ENCODE measurements at places on chromosomes 16 and 17. TPM values are rescaled to one million over a fixed set of nuclear protein-coding genes. Genes with fewer than 3 reads are reported as not detected.

Gene LYRM9
- 3.6 TPM for total RNA-seq

Gene CCL1
- total RNA-seq, result not detected

Gene PDE6G
- 4.4 TPM for total RNA-seq

Gene TMEM208
- total RNA-seq, result 43.1 TPM

Gene CCDC78
- 20.8 TPM for total RNA-seq

DNA sequence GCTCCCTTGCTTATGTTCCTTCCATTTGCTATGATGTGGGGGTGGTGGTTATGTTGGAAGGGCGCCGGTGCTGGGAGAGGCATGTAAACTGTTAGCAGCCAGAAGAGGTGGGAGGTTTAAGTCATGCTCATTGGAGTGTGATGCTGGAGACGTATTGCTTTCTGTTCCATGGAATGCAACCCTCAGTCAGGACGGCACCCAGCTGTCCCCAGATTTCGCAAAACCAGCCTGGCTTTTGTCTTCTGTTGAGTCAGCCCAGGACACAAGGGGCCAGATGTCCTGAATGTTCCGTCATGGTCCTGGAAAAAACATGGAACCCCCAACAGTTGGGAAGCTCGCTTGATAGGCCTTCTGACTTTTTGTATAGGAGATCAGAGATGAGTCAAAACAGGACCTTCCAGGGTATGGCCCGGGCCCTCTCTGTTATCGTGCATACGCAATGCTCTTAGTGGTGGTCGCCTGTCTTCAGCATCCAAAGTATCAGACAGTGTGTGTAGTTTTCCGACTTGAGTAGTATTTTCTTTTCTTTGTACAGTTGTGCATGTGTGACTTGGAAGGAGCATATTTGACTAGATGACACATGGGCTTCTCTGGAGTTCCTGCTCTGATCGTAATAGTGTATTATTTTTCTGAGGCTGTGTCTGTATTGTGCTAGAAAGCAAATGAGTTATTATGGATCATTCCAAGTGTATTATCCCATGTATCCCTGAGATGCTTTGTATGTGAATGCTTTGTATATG is 201.9 kb downstream of the SNX29 start:
- DNase-seq, result no peak

DNA sequence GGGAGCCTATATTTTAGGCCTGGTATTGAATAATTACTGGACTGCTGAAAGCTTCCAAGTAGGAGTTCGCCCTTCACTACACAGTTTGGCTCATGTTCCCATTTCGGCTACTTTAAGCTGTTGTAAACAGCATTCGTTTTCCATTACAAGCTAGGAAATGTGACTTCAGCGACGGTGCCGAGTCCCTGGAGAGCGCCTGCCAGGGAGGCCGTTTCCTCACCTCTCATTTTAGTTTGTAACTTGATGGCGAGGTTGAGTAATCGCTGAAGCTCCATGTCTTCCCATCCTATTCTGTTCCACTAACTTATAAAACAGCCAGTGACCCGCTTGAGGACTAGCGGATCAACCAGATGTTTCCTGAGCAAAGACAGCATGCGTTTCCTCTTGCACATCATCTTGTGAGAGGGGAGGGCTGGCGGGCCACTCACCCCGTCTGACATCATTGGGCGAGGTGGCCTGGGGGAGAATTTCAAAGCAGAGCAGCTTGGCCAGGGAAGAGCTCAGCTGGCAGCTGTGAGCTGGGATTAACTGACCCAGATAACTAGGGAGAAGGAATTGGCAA is 32.9 kb downstream of the PCTP start:
- no peak for DNase-seq

- DNase-seq, result peak; percentile 67
These were observed 30.8 kb downstream of the HLF start for GRCh38 chr17:55295411-55296170.

GRCh38 chr16:80500116-80500859 is 40.5 kb upstream of the DYNLRB2 start:
- DNase-seq, result no peak

GRCh38 chr17:69864462-69864861 is 210.6 kb upstream of the KCNJ16 start:
- DNase-seq, result no peak

DNA sequence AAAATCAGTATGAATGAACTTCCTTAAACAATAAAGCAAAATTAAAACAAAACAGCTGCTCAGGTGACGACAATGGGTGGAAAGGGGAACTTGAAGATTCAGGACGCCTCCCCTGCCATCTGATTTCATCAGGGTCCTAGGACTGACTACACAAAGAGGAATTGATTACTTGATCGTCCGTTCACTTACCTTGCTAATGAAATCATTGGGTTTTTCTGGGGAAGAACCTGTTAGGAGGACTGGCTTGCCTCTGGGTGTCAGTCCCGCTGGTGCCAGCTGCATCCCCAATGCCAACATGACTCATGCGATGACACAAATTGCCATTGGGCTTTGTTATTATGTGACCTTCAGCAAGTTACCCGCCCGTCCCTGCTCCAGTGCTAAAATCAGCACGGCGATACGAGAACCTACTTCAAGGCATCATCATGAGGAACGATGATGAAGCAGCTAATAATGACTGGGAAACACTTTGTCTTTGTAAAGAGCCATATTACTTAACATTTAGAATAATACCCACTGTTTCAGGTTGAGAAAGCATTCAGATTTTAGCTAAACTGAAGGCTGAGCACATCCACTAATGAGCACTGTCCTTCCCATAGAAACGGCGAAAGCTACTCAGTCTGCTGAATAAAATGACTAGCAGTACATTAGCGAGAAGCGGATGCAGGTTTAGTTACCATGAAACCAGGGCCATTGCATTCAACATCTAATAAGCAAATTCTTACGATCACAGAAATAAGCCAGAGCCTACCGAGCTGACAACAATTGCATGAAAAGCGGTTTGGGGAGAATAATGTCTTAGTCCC is 139.4 kb downstream of the ZFHX3 start:
- DNase-seq, result no peak

GRCh38 chr17:80796430-80796861 is 195.2 kb upstream of the CHMP6 start:
- no peak for DNase-seq

- no peak for DNase-seq
These were observed 7.4 kb downstream of the ZACN start for GRCh38 chr17:76086384-76086783.

- no peak for DNase-seq
These were observed 74.4 kb downstream of the METRNL start for GRCh38 chr17:83153681-83154310.

DNA sequence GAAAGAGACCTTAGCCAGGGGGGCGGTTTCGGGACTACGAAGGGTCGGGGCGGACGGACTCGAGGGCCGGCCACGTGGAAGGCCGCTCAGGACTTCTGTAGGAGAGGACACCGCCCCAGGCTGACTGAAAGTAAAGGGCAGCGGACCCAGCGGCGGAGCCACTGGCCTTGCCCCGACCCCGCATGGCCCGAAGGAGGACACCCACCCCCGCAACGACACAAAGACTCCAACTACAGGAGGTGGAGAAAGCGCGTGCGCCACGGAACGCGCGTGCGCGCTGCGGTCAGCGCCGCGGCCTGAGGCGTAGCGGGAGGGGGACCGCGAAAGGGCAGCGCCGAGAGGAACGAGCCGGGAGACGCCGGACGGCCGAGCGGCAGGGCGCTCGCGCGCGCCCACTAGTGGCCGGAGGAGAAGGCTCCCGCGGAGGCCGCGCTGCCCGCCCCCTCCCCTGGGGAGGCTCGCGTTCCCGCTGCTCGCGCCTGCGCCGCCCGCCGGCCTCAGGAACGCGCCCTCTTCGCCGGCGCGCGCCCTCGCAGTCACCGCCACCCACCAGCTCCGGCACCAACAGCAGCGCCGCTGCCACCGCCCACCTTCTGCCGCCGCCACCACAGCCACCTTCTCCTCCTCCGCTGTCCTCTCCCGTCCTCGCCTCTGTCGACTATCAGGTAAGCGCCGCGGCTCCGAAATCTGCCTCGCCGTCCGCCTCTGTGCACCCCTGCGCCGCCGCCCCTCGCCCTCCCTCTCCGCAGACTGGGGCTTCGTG is at the start of gene MAPT:
MAPT (plus strand) TSS at position 533 of the 763 bp plus-strand sequence. CDS start 67,784 bp downstream, outside the sequence.
- peak; percentile 89 for DNase-seq

- DNase-seq, result no peak
These were observed 933 bp downstream of the CCR7 start for GRCh38 chr17:40564195-40564882.

DNA sequence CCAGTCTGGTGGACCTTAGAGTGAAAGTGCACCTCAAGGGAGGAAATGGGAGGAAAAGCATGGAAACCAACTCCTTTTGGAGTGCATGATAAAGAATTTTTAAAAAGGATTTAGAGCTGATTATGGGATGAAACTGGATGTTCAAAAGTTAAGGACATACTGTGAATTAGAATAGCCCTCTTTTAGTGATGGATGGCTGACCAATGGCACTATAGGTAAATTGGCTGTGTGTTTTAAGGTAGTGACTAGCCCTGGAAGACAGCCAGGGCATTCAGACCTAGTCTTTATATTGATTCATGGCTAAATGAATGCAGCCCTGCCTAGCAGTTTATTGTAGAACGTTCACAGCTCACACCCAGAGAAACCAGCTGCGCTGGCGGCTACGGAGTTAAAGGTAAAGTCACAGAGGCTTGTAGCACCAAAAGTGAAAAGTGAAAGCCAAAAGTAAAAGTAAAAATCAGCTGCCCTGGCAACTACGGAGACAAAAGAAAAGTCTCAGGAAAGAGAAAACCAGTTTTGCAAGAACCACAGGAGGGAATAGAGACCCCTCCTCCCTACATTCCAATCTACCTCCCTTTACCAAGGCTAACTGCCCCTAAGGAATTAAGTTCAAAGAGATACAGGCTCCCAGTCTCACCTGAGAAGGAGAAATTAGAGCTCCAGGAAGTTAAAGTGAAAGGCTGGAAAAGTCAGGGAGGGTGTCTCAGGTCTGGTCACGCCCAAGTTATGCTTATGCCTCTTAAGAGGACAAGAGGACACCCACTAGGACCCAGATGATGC is 21.8 kb downstream of the ACSM1 start:
- peak; percentile 31 for DNase-seq

GRCh38 chr16:30697264-30698138 is 1.5 kb upstream of the SRCAP start:
- no peak for DNase-seq

- DNase-seq, result peak; percentile 35
These were observed 137.5 kb upstream of the PLEKHM1 start for GRCh38 chr17:45628019-45628418.

- DNase-seq, result no peak
These were observed 193.5 kb upstream of the ANKFN1 start for GRCh38 chr17:55959756-55960155.

GRCh38 chr16:87538160-87538559 is 45.3 kb upstream of the ZCCHC14 start:
- DNase-seq, result no peak

DNA sequence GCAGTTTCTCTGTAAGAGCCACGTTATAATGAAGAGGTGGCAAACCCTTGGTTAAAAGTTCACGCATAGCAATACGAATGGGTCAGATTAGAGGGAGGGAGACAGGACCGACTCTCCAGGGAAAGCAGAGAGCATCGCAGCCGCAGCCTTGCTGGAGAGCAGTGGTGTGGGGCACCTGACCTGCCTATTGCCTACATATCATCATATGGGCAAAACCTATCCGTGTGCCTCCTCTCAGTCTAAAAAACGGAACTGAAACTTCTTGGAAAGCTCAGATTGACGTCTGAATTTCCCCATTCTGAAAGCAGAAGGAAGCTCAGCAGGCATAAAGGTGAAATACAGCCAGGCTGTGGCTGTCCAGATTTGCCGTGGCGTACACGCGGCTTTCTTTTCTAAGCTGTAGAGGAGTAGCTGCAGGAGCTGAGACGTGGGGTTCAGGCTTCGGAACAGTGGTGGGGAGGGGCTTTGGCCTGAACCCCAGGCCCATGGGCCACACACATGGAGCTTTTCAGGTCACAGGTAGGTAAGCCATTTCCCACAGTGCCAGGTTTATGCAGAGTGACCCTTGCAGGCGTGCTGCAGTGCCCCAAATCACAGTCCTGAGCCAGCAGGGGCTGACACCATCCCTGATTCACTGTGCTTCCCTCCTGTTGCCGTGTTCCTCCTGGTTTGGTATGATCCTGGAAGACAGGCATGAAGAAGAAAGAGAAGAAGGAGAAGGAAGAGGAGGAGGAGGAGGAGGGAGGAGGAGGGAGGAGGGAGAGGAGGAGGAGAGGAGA is 41.6 kb upstream of the TNRC6C start:
- no peak for DNase-seq

DNA sequence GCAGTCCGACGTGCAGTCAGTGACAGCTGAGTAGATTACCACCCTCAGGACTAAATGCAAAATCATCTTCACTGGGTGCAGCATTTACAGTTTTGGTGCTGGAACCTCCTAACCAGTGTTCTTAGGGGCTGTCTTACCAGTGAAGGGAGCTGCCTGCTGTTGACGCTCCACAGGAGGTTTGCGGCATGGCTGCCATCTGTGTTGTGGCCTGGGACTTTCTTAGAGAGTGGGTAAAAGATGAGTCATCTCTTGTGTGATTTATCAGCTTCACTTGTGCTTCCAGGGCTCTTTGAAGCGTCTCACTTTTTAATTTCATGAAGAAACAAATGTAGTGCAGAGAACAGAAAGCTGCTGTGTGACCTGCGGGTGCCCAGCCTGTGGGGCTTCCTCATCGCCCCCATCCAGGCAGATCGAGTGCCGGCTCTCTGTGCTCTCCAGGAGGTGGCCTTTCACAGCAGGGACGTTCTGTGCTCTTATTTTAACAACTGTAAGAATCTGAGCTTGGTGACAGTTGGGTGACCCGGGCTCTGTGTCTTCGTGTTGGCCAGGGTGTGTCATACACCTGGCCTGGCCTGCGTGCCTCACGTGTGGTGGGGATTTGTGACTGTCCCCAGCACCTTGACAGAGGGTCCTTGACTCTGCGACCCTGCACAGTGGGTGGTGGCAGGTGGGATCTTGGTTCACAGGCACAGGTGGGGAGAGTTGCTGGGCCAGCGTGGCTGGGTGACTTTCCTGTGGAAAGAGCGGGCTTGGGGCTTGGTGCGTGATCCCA is 24.3 kb upstream of the ZNF750 start:
- DNase-seq, result no peak

DNA sequence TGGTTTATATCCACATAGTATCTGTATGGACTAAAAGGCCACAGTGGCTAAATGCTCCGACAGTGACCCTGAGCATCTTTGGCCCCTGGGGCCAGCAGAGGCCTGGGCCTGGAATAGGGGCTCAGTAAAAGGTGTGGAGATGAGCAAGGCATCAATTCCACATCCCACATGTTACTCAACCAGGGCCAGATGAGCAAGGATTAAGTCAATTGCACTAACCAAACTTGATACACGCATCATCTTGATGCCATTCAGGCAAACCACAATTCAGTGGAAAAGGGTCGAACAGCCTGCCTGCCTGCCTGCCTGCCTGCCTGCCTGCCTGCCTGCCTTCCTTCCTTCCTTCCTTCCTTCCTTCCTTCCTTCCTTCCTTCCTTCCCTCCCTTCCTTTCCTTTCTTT is 53.5 kb upstream of the DNAJA2 start:
- no peak for DNase-seq
